ENCODE measurements at places on chromosomes 7 and 10.

DNA sequence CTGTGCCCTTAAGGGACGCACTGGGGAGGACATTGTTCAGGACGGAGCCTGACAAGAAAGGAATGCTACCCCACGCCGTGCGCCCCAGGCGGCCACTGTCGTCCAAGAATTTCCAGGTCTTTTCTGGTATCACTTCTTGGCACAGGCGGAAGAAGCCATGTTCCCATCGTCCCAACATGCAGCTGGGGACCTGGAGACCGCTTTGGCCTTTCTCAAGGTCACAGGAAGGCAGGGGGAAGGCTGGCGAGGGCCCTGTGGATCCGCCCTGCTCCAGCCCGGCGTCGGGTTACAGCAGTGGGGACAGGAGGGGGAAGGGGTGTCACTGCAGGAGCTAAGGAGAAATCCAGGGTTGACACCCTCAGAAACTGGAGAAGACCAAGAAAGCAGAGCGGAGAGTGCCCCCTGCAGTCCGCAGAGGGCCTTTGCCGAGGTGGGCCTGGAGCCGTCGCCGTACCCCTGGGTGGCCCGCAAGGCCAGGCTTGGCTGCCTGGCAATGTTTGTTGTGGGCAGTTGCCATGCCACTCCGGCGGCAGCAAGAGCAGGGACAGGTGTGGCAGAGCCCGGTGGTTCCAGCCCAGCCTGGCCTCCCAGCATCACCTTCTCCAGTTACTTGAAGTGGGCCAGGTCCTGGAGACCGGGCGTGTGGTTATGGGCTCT lies 104.1 kb downstream of the LHPP start:
- no peak for DNase-seq

DNA sequence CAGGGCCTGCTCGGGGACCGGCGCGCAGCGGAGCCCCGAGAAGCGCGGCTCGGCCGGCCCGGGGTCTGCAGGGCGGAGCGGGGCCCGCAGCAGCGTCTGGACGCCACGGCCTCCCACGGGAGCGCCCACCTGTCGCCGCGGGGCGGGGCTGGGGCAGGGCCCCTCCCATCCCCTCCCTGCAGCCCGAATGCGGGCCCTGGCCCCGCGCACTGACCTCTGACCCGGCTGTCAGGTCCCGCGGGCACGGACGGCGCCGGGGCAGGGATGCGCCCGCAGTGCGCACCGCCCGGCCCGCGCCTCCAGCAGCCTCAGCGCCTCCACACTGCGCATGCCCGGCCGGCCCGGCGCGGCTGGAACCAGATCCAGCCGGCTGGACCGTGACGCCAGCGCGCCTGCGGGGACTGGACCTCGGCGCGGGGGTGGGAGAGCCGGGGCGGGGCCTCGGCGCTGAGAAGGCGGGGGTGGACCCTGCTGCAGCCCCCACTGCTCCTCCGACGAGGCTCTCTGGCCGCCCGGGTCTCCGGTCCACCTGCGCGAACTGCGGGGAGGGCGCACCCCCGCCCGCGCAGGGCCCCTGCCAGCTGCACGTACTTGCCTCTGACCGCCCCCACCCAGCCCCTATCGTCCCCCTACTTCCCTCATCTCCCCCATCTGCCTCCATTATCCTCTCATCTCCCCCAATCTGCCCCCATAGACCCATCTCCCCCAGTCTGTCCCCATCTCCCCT lies 16.1 kb upstream of the GPR146 start:
- DNase-seq = peak; percentile 82

DNA sequence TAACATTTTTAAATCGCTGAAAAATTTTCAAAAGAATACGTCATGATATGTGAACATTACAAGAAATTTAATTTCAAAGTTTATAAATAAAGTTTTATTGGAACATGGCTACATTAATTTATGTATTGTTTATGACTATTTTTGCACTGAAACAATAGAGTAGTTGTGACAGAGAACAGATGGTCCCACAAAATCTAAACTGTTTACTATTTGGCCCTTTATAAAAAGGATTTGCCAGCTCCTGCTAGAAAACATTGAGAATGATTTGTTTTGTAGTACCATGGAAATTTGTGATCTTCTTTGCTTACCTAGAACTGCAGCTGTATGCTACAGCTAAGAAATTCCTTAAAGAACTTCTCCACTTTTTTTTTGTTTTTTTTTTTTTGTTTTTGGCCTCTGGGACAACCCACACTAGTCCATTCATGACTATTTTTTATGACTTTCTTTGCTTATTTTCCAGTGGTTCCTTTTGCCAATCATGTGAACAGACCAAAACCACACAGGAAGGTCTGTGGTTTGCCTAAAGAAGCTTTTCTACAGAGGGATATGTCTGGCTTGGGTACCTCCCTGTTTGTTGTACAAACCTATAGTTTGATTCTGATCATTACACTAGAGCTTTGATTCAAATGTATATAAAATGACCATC lies 55.7 kb downstream of the ST7 start:
- no peak for DNase-seq

DNA sequence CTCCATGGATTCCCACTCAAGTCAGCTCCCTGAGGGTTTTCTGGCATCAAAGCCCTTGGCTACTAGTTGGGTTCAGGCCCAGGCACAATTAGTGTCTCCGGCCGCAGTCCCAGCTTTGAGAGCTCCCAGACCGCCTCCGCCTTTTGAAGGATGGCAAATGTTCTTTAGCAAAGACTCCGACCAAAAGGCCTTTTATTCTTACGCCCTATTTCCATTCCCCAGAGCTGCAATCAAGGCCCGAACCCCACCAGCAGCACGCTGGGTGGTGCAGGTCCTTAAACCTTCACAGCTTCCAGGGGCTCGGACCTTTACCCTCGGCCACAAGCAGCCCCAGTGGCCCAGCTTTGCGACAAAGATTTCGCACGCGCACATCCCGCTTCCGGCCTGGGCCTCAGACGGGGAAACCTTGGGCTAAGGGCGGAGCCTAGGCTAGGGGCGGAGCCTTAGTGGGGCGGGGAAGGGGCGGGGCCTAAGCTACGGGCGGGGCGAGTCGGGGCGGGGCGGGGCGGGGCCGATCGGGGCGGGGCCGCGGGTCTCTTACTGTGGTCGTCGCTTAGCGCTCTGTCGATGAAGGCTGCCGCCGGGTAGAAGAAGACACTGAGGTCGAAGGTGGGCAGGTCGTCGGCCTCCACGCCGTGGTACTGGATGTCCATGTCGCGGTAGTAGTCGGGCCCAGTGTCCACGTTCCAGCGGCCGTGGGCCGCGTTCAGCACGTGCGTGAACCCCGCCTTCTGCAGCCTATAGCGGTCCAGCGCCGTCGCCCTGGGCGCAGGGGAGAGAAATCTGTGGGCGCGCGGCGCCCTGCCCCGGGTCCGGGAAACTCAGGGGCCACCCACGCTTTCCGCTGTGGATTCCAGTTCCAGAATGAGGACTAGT lies 68.0 kb upstream of the SAMD8 start:
- peak; percentile 48 for DNase-seq

GRCh38 chr7:28408105-28408959 lies 4.0 kb upstream of the CREB5 start:
- no peak for DNase-seq
